ENCODE measurements at places on chromosomes 4 and X.

- DNase-seq, result no peak
These were observed 51.8 kb upstream of the C4orf50 start for GRCh38 chr4:6069845-6070709.

DNA sequence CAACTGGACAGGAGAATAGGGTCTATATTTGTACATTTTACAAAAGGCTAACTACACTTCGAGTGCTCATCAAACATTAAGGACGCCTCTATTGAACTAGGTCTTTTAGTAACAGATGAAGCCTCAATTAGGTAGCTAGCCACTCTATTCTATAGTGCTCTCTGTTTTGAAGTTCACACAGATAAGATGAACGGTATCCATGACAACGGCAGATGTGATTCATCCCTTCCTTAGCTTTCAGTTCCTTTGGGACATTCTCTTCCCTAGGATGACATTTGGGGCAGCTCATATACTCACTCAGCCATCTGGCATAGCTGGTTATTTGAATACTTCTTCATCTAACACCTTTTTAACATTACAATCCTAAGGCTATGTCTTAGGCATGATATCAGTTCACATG is 62.4 kb upstream of the WDFY3 start:
- no peak for DNase-seq

GRCh38 chr4:118351851-118352827 is 664 bp downstream of the PRSS12 start:
- peak; percentile 32 for DNase-seq

DNA sequence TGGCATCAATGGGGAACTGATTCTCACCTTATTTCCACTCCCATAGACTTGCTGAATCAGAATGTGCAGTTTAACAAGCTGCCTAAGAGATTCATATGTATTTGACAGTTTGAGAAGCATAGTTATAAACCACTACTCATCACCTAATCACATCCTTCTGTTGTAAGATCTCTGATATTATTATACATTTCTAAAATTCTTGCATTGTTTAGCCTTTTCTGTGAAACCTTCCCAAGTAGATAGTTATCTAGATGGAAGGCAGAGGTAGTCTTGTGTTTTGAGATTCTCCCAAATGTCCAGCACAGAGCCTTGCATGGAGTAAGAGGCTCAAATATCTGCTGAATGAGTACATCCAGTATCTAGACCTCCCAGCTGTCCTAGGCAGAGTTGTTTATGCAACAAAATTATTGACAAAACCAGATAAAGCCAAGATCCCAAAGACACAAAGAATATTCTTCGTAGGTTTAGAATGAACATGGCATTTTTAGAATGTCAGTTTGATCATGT is 227.3 kb downstream of the KDR start:
- DNase-seq, result no peak

GRCh38 chr4:85717847-85718246 is 242.9 kb downstream of the ARHGAP24 start:
- DNase-seq, result no peak

DNA sequence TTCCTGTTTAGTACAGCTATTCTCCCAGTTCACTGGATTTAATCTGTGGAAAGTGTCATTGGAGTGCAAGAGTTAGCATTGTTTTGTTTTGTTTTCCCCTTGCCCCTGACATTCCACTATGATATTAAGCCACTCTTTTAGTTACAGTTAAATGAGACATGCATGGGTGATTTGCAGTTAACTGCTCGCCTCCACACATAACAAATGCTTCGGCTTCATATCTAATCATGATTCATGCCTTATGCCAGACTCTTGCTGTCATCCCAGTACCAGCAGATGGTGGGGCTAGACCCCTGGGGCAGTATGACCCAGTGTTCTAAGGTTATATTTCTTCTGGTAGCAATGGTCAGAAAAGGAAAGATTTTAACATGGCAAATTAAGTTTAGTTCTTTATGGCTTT is 80.1 kb downstream of the RAP1GDS1 start:
- no peak for DNase-seq

DNA sequence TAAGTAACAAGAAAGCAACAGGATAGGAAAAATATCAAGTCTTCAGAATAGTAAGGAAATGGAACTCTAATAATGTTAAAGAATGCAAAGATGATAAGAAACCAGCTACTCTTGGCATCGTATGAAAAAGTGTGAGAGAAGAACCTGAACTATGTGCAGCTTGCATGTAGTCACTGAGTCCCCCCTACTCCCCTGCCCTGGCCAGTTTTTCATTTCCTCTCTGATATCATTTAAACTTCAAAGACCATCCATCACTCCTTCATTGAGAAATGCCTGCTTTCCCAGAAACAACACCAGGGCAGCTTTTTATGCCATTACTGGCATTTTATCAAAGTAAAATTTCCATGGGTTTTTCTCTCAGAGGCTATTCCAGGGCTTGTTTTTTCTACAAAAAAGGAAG is 28.1 kb downstream of the INPP4B start:
- no peak for DNase-seq

- no peak for DNase-seq
These were observed 175.3 kb downstream of the TSPAN5 start for GRCh38 chr4:98482847-98483806.

DNA sequence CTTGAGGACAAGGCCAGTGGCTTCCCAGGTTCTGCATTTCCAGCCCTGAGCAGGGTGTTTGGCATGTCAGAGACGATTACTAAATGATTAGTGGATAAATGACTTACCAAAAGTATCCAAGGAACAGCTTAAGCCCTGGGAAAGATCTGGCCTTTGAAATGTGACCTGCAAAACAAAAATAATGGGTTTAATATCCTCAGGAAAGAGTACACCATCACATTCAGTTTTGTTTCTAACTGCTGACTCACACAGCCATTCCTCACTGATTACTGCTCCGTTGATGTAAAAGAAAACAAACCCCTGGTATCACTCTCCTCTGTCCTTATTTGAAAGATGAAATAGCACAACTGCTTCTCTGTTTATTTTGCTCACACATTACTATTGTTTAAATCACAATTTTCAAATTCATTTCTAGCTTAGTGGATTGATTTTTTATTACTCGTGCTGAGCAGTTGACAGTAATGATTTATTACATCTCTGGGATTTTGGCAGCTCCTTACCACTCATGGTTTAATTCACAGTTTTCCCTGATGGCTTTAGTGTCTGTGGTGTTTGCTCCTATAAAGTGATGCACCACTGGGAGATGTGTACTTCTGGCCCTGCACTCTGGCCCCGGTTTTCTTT is 117.0 kb downstream of the CBLL2 start:
- DNase-seq, result peak; percentile 60

- no peak for DNase-seq
These were observed 64.4 kb downstream of the RPS3A start for GRCh38 chr4:151163855-151164254.

- peak; percentile 21 for DNase-seq
These were observed 689 bp downstream of the METAP1 start for GRCh38 chr4:98996056-98996764.

DNA sequence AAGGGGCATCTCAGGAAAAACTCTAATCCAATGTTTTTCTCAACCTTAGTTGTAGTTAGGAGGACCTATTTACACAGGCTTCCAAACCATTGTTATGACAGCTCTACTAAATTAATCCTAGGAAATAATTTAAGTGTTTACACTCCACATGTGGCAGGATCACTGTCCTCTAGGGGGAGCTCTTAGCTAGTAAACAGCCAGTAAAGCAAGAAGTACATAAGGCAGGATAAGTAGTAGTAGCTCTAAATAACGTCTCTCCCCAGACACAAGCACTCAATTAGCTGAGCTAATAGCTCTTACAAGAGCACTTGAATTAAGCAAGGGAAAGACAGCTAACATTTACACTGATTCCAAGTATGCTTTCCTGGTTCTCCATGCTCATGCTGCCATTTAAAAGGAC is 37.3 kb downstream of the NUDT11 start:
- no peak for DNase-seq

- no peak for DNase-seq
These were observed at the start of gene AMER1 for GRCh38 chrX:64205441-64205734. TSS of gene AMER1 (minus strand) at chrX:64205708. CDS start at chrX:64193286, 12,422 bp downstream.

DNA sequence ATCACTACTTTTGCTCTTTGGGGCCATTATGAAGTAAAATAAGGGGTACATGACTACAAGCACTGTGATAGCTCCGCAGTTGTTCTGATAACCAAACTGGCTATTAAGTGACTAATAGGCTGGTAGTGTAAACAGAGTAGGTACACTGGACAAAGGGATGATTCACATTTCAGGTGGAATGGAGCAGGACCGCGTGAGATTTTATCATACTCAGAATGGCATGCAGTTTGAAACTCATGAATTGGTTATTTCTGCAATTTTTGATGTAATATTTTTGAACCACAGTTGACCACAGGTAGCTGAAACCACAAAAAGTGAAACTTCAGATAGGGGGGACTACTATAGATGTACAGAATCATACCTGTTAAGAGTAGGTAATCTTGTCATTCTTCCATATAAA is 55.8 kb downstream of the PAK3 start:
- no peak for DNase-seq

DNA sequence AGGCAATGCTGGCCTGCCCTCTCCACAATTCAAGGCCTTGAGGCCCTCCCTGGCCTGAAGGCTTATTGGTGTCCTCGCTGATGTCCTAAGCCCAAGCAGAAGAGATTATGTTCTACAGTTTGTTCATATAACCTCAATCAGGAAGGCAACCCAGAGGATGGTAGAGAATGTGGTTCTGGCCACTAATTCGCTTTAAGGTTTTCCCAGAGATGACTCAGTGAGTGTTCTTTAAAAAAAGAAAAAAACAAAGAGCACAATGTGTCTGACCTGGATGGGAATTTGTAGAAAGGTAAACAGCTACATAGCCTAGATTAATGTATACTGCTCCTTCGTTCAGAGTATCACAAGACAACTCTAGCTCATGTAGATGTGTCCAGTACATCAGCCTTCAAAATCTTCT is 66.0 kb downstream of the MANBA start:
- no peak for DNase-seq

- DNase-seq, result no peak
These were observed 7.1 kb downstream of the FAT4 start for GRCh38 chr4:125321709-125322365.

DNA sequence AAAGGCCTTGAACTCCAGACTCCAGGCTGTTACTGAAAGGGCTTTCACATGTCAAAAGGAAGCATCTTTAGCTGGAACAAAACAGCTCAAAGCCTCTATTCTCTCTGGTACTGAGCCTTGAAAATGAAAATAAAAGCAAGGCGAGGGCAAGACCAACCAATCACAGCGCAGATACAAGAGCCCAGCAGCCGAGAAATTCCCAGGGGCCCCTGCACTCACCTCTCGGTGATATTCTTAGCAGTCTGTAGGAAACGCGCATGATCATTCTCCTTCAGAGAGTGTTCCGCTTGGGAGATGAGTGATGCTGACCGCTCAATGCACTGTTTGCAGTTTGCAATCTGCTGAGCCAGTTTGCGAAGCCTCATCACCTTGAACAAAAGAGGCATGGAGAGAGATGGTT is 138.1 kb downstream of the MID1 start:
- no peak for DNase-seq

DNA sequence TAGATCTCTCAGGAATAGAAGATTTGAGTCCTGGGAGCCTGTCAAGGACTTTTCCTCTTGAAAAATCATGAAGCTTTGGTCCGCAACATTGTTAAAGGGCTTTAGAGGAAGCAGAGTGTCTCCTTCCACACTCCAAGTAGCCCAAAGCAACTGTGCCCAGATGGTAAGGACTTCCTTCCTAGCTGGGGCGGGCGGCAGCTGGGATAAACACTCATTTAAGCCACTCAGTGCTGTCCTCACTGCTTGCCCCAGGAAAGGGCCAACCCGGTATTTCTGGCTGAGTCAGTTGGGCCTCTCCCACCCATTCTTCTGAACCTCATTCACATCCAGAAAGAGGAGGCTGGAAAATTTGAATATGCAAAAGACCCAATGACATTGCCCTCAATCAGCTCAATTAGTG is 144.3 kb downstream of the CHIC2 start:
- no peak for DNase-seq

DNA sequence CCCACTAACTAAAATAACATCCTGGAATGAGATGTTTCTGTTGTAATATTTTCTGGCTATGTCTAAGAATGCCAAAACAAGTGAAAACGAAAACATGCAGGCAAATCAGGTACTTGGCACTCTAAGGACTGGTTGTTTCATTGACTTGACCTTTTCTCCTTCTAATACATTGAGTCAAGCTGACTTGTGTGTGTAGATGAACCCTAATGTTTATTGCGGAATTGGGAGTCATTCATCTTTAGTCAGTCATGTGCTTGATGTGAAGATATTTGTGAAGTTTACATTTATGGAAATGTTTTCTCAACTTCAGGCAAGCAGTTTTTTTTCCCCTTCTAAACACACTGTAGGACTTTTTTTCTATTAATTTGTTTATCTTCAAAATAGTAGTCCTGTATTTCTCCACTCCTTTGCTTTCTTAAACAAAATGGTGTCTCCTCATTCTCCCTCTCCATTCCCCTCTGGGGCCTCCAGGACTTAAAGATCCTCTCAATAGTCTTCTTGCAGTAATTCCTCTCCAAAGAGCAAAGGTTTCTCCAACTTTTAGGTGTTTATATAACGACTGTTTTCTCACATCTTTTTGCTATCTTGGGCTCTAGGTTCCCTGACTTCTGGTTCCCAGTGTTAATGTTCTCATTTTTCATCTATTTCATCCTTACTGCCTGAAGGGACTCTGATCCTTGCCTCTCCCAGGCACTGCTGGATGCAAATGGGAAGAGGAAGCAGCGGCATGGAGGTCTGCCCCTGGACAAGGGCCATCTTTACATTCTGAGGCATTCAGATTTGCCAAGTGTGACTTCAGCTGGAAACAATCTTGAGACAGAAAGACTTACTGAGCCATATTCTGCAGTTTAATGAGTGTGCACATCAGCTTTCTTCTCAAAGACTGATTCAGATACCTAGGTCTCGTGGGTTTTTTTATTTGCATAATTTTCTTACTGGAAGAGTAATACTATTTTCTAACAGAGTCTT is 166.4 kb downstream of the ARHGAP6 start:
- DNase-seq, result no peak

GRCh38 chrX:619812-620531 is 10.6 kb upstream of the SHOX start:
- no peak for DNase-seq

DNA sequence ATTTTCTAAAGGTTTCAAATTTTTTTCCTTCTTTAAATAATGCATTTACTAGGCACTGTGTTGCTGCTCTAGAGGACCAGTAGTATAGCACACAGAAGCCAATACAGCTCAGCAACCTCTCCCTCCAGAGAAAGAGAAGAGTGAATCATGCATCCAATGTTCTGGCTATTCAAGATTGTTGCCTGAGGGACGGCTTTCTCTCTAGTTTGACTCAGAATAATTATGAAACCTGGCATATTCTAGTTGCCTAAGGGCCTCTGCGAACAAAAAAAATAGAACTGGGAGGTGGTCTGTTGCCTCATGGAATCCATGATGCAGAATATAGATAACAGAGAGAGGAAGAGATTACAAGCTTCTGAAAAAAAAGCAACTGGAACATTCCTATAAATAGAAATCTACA is 1233.3 kb upstream of the PABPC4L start:
- no peak for DNase-seq

DNA sequence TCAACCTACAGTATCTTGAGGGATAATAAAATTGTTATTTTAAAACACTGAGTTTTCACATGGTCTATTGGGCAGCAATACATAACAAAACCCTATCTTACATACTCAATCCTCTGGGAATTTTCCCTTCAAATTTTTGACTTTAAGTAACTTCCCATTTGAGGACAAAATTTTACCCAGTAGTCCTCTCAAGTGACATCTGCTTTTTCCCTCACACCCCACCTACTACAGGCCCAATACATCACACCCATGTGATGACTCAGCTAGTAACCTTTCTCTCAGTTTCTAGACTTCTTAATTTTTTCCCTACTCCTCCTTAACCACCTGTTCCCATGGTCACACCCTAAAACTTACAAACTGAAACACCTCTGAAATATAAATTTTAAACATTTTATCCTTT is 12.2 kb upstream of the RAP1GDS1 start:
- no peak for DNase-seq

All from NCI-H1105 treated with DMSO at 0.1 percent for 48 hours (cell line).